ENCODE measurements at places on chromosomes 1 and 21.

- DNase-seq: no peak
These were observed 2.9 kb upstream of the PRDX6 start for GRCh38 chr1:173474097-173474779.

GRCh38 chr1:177490036-177490639, 319.4 kb downstream of the BRINP2 start:
- no peak for DNase-seq

GRCh38 chr1:162573136-162573535, 11.6 kb downstream of the UAP1 start:
- DNase-seq: no peak

- no peak for DNase-seq
These were observed 64.2 kb upstream of the SH3GLB1 start for GRCh38 chr1:86640161-86640670.

- no peak for DNase-seq
These were observed at the start of gene BARHL2 for GRCh38 chr1:90716552-90717355. BARHL2 (minus strand) TSS chr1:90717302; CDS start chr1:90717195, 107 bp downstream.

- DNase-seq: no peak
These were observed 9.6 kb downstream of the PLEKHG5 start for GRCh38 chr1:6481820-6482219.

GRCh38 chr1:101453844-101454243, 217.0 kb downstream of the S1PR1 start:
- DNase-seq: no peak

DNA sequence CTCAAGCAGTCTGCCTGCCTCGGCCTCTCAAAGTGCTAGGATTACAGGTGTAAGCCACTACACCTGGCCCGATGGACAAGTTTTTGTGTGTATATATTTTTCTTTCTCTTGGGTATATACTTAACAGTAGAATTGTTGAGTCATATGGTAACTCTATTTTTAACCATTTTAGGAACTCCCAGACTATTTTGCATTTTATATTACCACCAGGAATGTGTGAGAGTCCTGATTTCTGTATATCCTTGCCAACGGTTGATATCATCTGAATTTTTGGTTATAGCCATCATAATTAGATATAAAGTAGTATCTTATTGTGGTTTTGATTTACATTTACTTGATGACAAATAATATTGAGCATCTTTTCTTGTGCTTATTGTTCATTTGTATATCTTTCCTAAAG, 20.7 kb downstream of the FNBP1L start:
- DNase-seq: no peak

- no peak for DNase-seq
These were observed 47.6 kb downstream of the TAS1R2 start for GRCh38 chr1:18811733-18812452.

DNA sequence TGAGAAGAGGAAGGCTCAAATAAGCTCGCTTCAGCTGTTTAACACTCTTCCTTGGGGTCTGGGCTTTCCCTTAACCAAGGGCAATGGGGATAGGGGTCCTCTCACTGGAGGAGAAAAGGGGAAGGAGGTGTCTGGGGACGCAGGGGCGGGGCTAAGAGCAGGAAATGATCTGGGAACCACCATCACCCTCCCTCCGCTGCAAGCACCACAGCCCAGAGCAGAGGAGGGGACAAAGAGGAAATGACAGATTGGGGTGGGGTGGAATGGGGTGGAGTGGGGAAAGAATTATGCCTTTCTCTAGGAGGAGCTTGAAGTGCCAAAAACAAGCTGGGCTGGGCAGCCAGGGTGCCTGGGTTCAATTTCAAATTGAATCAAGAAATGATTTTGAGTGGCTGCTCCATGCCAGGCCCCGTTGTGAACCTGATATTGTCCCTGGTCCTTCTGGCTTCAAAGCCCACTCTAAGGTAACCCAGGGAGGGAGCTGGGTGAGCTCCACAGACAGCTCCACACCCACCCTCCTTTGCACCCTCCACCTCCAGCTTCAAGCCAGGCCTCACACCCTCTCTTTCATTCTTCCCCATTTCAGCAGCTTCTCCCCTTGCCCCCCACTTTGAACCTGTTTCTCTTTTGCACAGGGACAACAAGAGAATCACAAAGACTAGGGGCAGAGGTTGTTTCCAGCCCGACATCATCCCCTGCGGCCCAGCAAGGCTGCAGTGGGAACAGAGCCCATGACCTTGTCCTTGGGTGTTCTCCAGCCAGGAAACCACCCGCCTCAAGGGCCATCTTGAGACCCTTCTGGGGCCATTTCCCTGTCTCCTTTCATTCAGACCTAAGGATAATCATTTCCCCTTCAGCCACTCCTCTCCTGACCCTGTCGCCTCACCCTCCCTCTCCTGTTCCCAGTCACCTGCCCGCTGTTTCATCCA, 1.1 kb downstream of the ARHGAP30 start:
- DNase-seq: peak; percentile 75

Measured in activated naive CD4-positive, alpha-beta T cell treated with anti-CD3 and anti-CD28 coated beads, Interleukin-2, amount 50 U/mL, for 72 hours (primary cell).